ENCODE measurements at places on chromosomes 6 and 20. TPM values are rescaled to one million over a fixed set of nuclear protein-coding genes. Genes with fewer than 3 reads are reported as not detected.

- no peak for DNase-seq
These were observed 10.2 kb downstream of the SLC22A1 start for GRCh38 chr6:160131636-160132296.

CRIP3 gene
- 5.6 TPM for total RNA-seq

DNA sequence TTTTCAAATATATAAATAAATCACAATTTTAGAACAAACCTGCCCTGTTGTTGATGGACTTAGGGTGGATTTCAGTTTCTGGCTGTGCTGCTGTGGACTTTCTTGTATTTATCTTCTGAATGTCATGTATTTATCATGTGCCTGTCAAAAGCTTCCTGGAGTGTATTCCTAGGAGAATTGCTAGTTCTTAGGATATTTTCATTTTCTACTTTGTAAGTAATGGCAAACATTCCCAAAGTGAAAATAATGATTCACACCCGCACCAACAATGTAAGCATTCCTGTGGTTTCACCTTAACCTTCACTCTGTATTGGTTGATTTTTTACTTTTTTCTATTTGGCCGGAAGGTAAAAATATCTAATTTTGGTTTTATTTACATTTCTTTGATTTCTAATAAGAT is 387.8 kb downstream of the SMOC2 start:
- DNase-seq = no peak

GRCh38 chr6:137191670-137192069 is 18.2 kb upstream of the IL22RA2 start:
- DNase-seq = peak; percentile 66

SLC35D3 gene
- not detected for total RNA-seq

GSTA2 gene
- 0.28 TPM for total RNA-seq

- no peak for DNase-seq
These were observed 70.2 kb upstream of the CCDC167 start for GRCh38 chr6:37569743-37570481.

GRCh38 chr6:33170176-33171015 is 21.9 kb downstream of the COL11A2 start:
- no peak for DNase-seq

- no peak for DNase-seq
These were observed 47.4 kb downstream of the PKIB start for GRCh38 chr6:122657601-122658000.

- DNase-seq = peak; percentile 64
These were observed 37.3 kb upstream of the BTN3A2 start for GRCh38 chr6:26327450-26328264.

- no peak for DNase-seq
These were observed 313.9 kb downstream of the THBS2 start for GRCh38 chr6:168939796-168940195.

DNA sequence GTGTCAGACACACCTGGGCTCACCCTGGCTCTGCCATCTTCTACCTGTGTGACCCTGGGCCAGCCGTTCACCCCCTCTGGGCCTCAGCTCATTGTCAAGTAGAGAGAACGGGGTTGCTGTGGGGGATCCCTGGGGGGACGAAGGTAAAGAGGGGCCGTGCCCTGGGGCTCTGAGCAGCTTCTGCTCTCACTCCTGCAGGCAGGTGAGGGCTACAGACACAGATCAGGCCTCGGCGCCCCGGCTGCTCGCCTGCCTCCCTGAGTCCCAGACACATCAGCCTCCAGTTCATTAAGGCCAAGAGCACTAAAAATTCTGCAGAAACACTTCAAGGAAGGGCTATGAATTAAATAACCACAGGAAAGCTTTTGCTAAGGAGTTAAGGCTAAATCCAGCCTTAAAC is 394.4 kb downstream of the CDH4 start:
- DNase-seq = no peak

SALL4 gene
- 0.09 TPM for total RNA-seq

- DNase-seq = no peak
These were observed 57.2 kb downstream of the GINS1 start for GRCh38 chr20:25464501-25465242.

DNA sequence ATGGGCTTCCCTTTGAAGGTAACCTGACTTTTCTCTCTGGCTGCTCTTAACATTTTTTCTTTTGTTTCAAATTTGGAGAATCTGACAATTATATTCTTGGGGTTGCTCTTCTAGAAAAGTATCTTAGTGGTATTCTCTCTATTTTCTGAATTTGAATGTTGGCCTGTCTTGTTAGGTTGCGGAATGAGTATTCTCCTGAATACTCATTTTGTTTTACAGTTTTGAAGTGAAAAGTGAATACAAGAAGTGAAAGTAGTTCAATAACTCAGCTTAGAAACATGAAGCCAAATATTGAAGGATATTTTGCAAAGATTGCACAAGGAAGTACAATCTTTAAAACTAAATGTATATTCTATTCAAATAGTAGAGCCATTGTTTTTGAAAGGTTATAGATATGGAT is 120.2 kb upstream of the MAP3K4 start:
- no peak for DNase-seq

DNA sequence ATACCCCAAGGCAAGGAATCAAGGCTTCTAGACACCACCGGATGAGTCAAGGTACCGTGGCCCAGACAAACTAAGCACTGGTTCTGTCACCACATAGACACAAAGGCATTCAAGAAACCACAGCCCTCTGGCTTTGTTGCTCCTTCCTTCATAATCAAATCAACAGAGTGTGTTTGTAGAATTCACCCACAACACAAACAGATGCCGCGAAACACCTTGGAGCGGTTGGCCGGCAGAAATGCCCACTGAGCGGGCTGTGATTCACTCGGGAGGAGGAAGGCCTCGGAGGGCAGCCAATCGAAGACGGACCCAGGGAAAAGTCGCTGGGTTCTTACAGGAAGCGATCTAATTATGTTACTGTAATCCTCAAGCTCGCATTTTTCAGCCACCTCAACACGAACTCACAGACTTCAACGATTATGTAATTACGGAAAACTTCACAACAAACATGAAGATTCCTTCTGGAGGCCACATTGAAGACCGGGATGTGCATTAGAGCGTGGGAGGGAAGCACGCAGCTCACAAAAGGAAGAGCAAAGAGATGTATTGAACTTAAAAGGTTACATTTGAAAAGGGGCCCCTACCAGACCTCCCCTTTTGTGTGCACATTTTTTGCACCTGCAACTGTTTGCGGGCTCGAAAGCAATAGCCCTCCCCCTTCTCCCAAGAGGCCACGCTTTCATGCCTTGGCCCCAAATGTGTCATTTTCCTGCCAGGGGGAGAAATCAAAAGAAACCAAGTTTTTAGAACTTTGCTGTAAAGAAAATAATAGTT is 184.7 kb upstream of the PREP start:
- no peak for DNase-seq

GRCh38 chr20:10739566-10739965 is 65.8 kb upstream of the JAG1 start:
- no peak for DNase-seq

TFAP2C gene
- total RNA-seq = 1.4 TPM

BCAS4 gene
- total RNA-seq = 10.6 TPM

SLC22A7 gene
- total RNA-seq = 2.0 TPM

GRCh38 chr20:22579711-22580697 is 4.4 kb downstream of the FOXA2 start:
- no peak for DNase-seq

DNA sequence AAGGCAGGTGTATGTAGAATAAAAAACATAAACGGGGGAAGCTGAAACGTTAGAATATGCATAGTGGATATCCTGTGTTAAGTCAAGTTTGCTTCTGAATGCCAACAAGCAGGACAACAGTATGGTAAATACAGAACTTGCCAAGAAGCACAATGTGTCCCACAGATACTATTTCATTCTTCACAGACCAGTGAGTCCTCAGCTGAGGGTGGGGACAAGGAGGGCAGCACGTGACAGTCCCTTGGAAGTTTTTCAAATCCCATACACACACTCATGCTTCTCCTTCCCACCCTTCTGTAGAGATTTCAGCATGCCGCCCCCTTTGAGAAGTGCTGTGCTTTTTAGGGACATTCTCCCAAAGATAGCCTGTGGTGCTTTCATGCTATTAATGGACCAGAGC is 268.5 kb upstream of the ECI2 start:
- peak; percentile 37 for DNase-seq

SLC22A2 gene
- 27.9 TPM for total RNA-seq

- DNase-seq = no peak
These were observed 592 bp upstream of the CTNNBL1 start for GRCh38 chr20:37693242-37693634.

GRCh38 chr6:134415656-134416055 is 97.7 kb upstream of the SGK1 start:
- no peak for DNase-seq

ID4 gene
- total RNA-seq = 60.4 TPM

DNA sequence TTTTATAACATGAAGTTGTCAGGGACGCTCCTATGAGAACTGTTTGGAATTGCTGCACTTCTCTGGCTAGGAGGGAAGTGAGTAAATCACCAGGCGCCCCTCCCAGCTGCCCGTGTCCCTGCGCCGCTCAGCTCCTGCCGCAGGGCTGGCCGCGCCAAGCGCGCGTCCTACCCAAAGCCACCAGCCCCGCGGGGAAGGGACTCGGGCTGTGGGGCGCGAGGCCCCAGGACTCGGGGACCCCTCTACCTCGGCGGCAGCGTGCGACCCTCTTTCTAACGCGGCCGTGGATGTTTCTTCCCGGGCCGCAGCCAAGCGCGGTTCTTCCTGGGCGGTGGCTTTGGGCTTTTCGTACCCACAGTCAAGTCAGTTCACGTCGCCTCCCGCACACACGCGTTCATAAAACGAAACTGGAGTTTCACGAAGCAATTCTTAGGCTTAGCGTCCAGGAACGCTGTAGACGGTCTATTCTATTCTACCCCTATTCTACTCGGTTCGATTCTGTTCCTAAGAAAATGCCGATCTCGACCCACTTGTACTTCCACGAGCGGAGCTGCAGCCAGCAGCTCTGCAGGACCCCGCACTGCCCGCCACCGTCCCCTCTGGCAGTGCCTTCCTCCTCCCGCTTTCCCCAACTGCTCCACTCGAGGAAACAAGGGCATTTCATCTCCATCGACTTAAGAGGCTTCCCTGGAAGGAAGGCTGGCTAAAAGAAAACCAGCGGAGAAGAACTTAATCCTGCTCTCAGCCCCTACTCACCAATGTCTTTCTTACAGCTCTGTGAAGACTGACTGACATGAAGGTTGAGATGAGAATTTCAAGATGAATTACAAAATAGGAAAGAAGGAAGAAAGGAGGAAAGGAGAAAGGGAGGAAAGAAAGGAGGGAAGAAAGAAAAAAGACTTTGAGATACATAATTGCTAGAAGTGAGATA is 15.4 kb downstream of the FOXC1 start:
- peak; percentile 68 for DNase-seq

BEND6 gene
- total RNA-seq = 0.72 TPM

PGC gene
- not detected for total RNA-seq

GRCh38 chr6:113121571-113121970 is 735.6 kb upstream of the MARCKS start:
- peak; percentile 6 for DNase-seq

DNA sequence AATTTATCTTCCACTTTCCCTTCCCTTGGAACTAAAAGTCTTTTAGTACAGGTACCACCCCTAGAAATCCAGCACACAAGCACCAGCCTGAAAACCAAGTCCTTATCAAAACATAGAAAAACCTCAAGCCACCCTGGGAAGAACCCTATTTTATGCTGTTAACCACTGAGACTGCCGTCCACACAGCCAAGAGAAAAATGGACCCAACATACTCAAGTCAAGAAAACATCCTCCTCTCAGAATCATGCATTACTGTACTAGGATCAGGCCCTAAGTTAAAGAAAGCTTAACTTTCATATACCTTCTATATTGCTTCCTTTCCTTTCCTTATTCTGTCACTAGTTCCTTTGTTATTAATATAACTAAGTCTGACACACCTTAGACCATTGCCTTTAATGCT is 16.9 kb upstream of the GOPC start:
- no peak for DNase-seq

SRMS gene
- 0.38 TPM for total RNA-seq

DNA sequence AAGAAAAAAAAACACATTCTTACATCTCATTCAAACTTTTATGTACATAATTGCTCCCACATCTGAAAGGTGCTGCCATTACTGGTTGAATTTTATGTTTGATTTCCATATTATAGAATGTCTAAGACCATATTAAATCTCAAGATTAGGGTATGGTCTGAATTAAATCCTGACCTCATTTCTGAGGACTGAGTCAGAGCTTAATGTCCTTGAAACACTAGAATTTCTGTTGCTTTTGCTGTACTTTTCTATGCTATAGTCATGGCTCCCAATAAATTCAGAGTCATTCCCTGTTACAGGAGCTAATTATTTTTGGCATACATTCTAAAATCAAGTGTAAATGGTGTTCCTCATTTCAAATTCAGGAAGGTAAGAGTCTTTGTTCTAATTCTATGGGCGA is 285.3 kb upstream of the MANEA start:
- DNase-seq = no peak
